ENCODE measurements at places on chromosomes 2 and 18.

DNA sequence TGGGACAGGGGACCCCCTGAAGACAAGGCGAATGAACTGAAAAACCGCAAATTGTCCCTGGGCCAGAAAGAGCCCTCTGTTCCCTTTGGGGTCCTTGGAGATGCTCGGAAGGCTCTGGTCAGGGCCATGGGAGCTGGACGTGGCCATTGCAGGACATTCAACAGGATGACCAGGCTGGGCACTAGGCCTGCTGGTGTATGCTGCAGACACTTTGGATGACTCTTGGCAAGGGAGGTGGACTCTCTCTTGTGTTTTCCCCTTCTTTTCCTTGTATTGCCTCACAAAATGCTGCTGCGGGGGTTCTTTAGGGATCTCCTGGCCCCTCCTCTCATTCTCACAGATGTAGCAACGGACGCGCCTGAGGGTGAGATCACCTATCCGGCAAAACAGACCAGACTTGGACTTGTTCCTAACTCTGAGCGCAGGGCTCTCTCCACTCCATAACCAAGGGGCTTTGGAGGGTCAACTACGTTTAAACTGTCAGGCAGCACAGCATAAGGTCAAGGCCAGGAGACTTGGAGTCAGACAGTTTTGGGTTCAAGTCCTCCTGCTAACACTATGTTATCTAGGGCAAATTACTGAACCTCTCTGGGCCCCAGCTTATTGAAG, 41.8 kb upstream of the SH3RF3 start:
- no peak for DNase-seq

- no peak for DNase-seq
Observed at GRCh38 chr18:78519394-78520062, 460.1 kb upstream of the SALL3 start.

GRCh38 chr2:70975237-70975636, 3.2 kb upstream of the ANKRD53 start:
- no peak for DNase-seq

DNA sequence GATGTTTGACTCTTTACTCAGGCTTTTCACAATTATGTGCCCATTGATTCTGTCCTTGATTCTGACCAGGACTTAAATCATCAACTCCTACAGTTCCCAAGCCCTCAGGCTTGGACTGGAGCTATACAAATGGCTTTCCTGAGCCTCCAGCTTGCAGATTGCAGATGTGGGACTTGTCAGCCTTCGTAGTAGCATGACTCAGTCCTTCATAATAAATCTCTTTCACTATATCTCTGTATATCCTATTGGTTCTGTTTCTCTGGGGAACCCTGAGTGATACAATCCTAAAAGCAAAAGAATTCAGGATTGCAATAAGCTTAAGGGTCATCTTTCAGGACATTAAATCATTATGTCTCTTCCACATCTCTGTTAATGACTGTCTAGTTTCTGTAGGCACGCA, 356.6 kb downstream of the RIT2 start:
- no peak for DNase-seq

DNA sequence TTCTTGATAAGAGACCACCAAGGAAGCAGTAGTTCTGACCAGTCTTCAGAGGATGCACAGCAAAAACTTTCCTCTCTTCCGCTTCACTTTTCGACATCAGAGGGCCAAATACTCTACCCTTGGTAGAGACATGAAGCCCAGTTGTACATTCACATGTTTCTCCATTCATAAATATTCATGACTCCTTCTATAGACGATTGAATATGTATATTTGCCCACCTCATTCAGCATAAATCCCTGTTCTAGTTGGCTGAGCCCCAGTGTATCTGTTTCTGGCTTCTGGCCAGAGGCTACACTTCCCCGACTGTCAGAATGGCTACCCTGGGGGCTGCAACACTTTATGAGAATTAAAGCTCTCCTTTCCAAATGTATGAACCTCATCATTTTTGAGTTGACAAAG, 258.5 kb downstream of the ASXL3 start:
- DNase-seq: no peak

DNA sequence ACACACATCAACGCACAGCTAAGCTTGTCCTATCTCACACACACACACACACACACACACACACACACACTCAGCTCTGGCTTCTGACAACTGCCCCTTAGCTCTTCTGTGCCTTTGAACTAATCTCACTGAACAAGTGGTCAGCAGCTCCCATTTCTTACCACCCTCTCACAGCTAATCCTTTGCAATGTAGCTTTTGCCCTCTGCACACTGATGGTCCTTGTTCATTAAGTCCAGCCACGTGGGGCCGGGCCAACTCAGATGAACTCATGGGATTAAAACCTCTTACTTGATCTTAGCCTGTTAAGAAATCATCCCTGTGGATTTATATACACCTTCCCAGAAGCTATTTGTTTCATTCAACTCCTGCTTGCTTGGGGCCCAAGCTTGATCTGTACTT, 36.6 kb downstream of the DPYSL5 start:
- no peak for DNase-seq

DNA sequence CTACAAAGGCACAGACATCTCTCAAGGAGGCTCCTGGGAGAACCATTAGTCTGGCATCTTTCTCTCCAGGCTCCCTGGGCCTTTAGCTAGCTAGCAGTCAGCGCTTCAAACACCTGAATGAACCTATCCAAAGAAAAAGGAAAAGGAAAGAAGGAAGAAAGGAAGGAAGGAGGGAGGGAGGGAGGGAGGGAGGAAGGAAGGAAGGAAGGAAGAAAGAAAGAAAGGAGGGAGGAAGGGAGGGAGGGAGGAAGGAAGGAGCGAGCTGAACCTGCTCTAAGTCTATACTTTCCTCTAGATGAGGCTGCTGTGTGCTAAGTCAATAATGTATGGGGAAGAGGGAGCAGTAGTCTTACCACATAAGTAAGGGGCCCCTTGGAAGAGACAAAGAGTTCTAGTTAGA, 5.1 kb upstream of the BCL11A start:
- no peak for DNase-seq

DNA sequence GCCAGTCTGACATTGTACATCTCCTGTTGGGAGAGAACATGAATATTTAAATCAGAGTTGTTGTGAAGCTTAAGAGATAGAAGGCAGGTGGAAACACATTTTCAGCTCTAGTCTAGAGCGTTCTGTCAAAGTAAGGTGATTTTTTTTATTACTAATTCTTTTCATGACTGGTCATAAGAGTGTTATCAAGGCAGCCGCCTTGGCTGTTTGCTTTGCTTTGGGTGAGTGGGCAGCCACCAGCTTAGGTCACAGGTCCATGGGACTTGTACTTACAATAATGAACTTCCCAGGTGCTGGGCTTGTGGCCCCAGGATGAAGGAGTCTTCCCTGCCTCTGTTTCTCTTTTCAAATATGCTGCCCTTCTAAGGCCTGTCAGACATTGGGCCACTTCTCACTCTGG, 256.3 kb downstream of the SRBD1 start:
- DNase-seq: no peak

DNA sequence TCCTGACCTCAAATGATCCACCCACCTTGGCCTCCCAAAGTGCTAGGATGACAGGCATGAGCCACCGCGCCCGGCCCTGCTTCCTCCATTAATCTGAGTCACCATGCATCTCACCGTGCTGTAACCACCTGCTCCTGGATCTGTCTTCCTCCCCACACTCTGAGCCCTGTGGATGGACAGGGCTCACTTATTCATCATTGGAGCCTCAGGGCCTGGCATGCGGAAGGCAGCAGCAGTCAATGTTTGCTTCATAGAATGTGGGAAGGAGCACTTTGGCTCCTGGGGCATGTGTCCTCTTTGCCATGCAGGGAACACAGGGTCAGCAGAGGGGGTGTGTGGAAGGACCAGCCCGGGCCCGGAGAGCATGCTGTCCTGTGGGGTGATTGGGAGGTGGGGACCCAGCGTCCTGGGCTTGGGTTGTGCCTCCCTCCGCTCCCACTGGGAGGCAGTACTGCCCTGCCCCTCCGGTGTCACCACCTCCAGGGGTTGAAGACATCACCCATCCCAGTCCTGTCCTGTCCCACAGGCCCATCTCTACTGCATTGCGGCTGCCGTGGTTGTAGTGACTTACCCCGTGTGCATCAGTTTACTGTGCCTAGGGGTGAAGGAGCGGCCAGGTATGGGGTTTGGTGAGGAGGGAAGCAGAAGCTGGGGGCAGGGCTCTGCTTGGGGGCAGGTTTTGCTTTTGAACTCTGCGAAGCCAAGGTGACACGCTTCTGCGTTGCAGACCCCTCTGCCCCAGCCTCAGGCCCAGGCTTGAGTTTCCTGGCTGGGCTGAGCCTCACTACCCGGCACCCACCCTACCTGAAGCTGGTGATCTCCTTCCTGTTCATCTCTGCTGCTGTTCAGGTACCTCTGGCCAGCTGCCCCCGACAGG, 11.5 kb downstream of the MFSD2B start:
- DNase-seq: peak; percentile 11

DNA sequence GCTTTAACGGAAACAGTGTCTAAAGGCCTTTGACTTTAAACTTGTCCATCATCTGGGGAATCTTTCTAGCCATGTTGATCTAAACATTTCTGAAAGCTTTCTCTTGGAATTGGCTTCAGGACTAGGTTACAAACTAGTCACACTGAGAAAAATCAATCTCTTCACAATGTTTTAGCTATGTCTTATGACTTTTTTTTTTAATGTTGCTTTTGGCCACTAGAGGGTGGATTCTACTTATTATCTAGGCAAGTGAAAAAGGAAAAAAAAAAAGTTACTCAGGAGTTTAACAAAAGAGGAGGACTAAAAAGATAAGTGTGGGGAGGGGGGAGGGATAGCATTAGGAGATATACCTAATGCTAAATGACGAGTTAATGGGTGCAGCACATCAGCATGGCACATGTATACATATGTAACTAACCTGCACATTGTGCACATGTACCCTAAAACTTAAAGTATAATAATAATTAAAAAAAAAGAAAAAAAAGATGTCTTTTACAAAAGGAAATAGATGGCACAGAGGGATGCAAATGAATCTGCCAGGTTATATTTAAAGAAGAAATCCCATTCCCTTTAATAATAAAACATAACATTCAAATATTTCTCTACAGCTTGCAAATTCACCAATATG, 160.4 kb upstream of the PID1 start:
- no peak for DNase-seq
